ENCODE measurements at places on chromosomes 1 and 21.

DNA sequence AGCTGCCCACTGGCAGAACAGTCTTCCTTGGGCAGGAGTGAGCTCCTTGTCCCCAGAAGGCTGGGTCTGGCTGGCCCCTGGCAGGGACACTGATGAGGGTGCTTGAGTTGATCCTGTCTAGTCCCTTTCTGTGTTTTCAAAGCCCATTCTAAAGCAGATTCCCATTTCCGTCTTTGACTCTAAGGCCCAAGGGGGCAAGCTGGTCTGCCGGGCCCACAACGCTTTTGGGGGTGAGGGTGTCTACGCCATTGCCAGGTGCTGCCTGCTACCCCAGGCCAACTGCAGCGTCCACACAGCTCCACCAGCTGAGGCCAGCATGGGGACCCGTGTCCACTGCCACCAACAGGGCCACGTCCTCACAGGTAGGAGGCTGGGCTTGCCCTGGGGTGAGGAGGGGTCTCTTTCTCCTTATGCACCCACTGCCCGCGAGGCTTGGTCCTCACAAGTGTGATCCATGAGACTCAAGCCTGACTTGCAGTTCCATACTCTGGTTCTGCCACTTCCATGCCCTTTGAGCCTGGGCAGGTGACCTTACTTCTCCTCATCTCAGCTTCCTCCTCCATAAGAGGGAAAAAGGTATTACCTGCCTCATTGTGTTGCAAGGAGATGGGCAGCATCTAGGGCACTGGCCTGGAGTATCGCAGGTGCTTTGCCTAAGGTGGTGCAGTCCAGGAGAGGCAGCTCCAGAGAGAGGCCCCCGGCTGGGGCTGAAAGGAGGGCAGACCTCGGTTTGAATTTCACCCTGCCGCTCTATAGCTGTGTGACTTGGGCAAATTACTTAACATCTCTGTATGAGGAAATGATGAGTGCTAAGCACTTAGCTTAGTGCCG lies 20.2 kb downstream of the PCSK9 start:
- no peak for DNase-seq

- DNase-seq = no peak
Observed at GRCh38 chr1:90761156-90761555, 44.1 kb upstream of the BARHL2 start.

- no peak for DNase-seq
Observed at GRCh38 chr1:212958175-212958574, 7.8 kb downstream of the VASH2 start.

DNA sequence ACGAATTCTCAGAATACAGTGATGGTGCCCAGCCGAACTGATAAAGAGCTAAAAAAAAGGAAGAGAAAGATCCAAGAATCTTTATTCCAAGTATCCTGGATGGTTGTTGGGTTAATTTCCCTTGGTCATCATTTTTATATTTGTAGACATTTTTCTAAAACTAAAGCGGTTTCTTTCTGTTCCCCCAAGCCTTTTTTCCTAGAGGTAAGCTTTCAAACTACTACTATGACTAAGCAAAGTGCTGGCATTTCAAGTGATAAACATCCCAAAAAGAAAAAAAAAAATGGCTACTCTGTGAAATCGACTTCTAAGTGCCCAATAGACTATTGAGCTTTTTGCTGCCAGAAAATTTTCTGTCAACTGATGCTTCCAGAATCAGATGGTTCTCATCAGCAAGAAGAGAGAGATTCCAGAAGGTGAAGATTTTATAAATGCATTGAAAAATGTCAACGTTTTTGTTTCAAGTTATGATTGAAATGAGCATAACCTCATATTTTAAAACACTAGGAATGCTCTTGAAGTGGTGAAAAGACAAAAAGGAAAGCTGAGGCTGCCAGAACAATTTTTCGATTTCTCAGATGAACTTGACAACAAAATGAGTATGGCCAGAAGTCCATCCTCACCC lies 96.1 kb upstream of the ZC3H11B start:
- DNase-seq = no peak

DNA sequence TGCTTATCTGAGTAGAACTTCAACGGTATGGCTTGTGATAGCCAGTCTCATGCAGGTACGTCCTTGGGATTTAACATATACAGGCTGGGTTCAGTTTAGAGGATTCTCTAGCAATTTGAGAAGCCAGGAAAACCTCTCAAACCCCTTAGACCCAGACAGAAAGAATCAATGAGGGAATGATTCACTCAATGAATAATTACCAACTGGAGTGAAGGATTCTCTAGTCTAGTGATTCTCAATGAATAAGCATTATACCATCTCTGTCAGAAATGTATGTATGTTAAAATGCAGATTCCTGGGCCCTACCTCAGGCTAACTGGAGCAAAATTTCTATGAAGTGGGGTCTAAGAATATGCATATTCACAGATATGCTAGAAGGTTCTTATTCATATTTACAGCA lies 54.5 kb upstream of the APP start:
- DNase-seq = no peak

GRCh38 chr1:155253208-155253607 lies 2.1 kb downstream of the ENTREP3 start:
- no peak for DNase-seq

- no peak for DNase-seq
Observed at GRCh38 chr1:209622841-209623829, 29.1 kb downstream of the LAMB3 start.

GRCh38 chr1:36591278-36591677 lies 108.6 kb upstream of the CSF3R start:
- no peak for DNase-seq

DNA sequence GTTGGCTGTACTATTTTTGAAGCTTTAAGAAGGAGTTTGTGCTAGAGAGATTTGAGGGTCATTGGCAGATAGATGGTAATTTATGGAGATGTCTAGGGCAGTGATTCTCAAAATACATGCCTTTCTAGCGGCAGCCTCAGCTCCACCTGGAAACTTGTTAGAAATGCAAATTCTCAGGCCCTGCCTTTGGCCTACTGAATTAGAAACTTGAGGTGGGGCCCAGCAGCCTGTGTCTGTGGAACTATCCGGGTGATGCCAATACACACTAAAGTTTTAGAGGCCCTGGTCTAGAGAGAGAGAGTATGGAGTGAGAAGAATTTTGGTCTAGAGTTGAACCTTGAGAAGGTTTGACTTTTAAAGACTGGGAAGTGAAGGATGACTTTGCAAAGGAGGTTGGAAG lies 82.5 kb downstream of the CDC14A start:
- DNase-seq = no peak

- DNase-seq = no peak
Observed at GRCh38 chr1:28792644-28793121, 19.3 kb upstream of the OPRD1 start.

- DNase-seq = no peak
Observed at GRCh38 chr1:11529763-11530730, 51.1 kb downstream of the DISP3 start.

All from T-helper 1 cell (primary cell).